ENCODE measurements at places on chromosomes 2 and 18. TPM values are rescaled to one million over a fixed set of nuclear protein-coding genes. Genes with fewer than 3 reads are reported as not detected.

ANKRD30BL gene
- not detected for total RNA-seq

CFAP65 gene
- total RNA-seq: not detected

FOSL2 gene
- total RNA-seq: 38.5 TPM

SDC1 gene
- 5.3 TPM for total RNA-seq

PIAS2 gene
- total RNA-seq: 14.0 TPM

PCARE gene
- not detected for total RNA-seq

TRABD2A gene
- 0.17 TPM for total RNA-seq

GPAT2 gene
- 0.60 TPM for total RNA-seq

PLCL1 gene
- 0.11 TPM for total RNA-seq

AKAIN1 gene
- not detected for total RNA-seq

MYCN gene
- total RNA-seq: 8.6 TPM

THSD7B gene
- not detected for total RNA-seq

LAMA3 gene
- total RNA-seq: 13.4 TPM

HOXD1 gene
- total RNA-seq: 10.0 TPM

CRYBA2 gene
- total RNA-seq: not detected

ZSWIM2 gene
- total RNA-seq: not detected
